ENCODE measurements at places on chromosomes 5 and 9. TPM values are rescaled to one million over a fixed set of nuclear protein-coding genes. Genes with fewer than 3 reads are reported as not detected.

Gene LTC4S
- total RNA-seq, result 30.6 TPM

Gene PFN3
- total RNA-seq, result not detected

Gene CD72
- 7.1 TPM for total RNA-seq

Gene OR2Y1
- total RNA-seq, result not detected

Gene SUSD3
- total RNA-seq, result 12.2 TPM

- DNase-seq, result no peak
Observed at GRCh38 chr5:134493461-134494055, 31.9 kb upstream of the JADE2 start.

DNA sequence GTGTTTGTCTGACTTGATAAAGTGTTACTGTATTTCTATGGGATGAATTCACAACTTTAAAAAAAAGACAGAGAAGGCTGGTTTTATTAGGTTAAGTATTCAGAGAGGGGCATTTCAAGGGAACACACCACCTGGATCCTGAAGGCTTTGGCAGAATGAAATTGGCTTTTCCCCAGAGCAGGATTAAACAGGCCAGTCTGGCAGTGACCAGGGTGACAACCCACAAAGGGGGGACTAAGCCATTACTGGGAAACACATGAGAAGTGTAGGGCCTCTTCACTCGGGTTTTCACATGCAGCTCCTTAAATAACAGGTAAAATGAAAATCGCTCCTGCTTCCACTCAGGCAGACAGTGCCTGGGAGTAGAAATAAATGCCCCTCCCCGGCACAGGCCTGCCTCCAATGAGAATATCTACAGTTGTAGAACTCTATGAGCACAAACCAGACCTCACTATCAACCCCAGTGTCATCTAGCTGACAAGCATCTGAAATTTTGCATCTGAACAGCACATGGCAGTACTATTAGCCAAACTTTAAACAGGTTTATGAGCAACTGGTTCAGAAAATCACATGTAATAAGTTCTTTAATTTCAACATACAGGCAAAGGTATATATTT lies 85.8 kb downstream of the LHFPL2 start:
- DNase-seq, result no peak

DNA sequence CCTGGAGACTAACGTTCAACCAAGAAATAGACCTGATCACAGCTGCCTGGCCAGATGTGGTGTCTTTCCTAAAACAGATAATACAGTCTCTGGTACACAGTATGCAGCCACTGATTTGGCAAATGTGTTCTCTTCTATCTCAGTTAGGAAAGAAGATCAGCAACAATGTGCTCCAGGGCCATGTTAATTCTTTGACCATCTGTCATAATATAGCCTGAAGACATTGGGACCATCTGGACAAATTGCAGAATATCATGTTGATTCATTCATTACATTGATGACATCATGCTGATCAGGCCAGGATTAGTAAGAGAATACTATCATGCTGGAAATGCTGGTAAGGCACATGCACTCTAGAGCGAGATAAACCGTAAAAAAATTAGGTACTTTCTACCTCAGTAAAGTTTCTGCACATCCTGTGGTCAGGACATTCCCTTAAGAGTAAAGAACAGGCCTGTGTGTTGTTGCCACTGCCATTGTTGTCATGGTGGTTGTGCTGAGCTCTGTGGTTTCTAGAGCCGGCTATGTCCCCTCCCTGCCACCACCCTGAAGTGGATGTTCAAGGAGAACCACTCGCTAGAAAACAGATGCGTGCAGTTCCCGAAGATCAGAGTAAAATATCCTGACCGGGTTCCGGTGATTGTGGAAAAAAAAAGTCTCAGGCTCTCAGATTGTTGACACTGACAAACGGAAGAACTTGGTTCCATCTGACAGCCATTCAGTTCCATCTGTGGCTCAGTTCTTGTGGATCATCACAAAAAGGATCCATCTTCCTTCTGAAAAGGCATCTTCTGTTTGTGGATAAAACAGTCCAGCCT lies 6.4 kb upstream of the JMY start:
- DNase-seq, result no peak

DNA sequence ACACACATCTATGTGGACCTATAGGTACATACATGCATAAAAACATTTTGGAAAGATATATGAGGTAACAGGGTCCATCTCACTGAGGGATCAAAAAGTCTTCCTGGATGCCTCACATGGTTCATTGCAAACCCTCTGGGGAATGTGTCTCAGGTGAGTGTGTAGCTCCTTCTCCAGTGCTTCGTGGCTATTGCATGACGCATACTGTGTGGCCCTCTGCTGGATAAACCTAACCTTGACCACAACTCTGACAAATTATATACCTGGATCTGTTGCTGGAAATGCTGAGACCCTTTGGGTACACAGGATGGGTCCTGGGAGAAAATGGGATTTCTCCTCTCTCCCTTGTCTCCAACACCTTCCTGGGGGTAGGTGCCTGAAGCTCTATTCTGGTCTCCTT lies 91.9 kb downstream of the JAKMIP2 start:
- DNase-seq, result no peak

DNA sequence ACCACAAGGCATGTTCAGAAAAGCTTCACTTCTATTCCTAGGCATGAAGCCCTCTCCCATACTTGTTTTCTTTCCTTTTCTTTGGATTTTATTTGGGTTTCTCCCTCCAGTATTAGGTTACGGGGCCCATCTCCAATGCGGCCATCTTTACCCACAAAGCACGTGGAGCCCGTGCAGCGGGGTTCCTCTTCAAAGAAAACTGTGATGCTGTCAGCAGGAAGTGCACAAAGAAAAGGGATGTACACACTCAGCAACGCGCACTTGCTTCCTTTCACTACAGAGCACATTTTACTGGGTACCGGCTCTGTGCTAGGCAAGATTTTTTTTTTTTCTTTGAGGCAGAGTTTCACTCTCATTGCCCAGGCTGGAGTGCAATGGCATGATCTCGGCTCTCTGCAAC lies 106.6 kb downstream of the COL23A1 start:
- no peak for DNase-seq

Data from kidney (tissue), 22 donors.